Aortic smooth muscle cell (primary cell): ENCODE measurements at places on chromosomes 6 and 20. TPM values are rescaled to one million over a fixed set of nuclear protein-coding genes. Genes with fewer than 3 reads are reported as not detected.

Gene PDE7B
- total RNA-seq: 31.0 and 130 TPM in 2 replicates

Gene SLC22A7
- total RNA-seq: not detected in 2 replicates

Gene TNXB
- total RNA-seq: 33.9 and 58.7 TPM in 2 replicates

Gene LTB
- total RNA-seq: not detected in 2 replicates

Gene MYT1
- not detected in 2 replicates for total RNA-seq

Gene KHDC1
- 2.0 and 4.1 TPM in 2 replicates for total RNA-seq

Gene CLDN20
- not detected in 2 replicates for total RNA-seq

Gene CD24
- total RNA-seq: 0.26 and 0.37 TPM in 2 replicates

Gene NKX2-2
- total RNA-seq: not detected in 2 replicates

Gene PTGIS
- 193 and 321 TPM in 2 replicates for total RNA-seq

Gene OPRM1
- not detected in 2 replicates for total RNA-seq

Gene ZC2HC1B
- not detected in 2 replicates for total RNA-seq

Gene RBCK1
- 54.6 and 60.0 TPM in 2 replicates for total RNA-seq

Gene HLA-DMB
- 0.13 TPM in 1 of 2 replicates, not detected in the other for total RNA-seq

Gene ARMH2
- not detected in 2 replicates for total RNA-seq

Gene FLRT3
- under 0.01 and 0.06 TPM in 2 replicates for total RNA-seq

Gene SMPDL3A
- total RNA-seq: 2.9 and 6.6 TPM in 2 replicates

Gene LY6G6C
- total RNA-seq: not detected in 2 replicates

Gene NMBR
- 0.12 TPM in 1 of 2 replicates, not detected in the other for total RNA-seq

Gene CYP39A1
- 0.44 and 0.53 TPM in 2 replicates for total RNA-seq

Gene POM121L2
- not detected in 2 replicates for total RNA-seq

Gene GJA10
- total RNA-seq: not detected in 2 replicates

Gene ZNF334
- 0.25 and 1.8 TPM in 2 replicates for total RNA-seq

Gene FNDC1
- under 0.01 TPM in 1 of 2 replicates, not detected in the other for total RNA-seq

Gene GPX5
- total RNA-seq: not detected in 2 replicates

Gene DDO
- total RNA-seq: 5.5 and 6.0 TPM in 2 replicates

Gene SNHG17
- total RNA-seq: 3.9 and 6.1 TPM in 2 replicates

Gene DCDC2
- total RNA-seq: not detected in 2 replicates

Gene LPIN3
- total RNA-seq: 3.4 TPM in 2 replicates

Gene FNDC11
- 0.12 and 0.13 TPM in 2 replicates for total RNA-seq

Gene RIPPLY2
- total RNA-seq: not detected in 2 replicates

Gene OTOR
- not detected in 2 replicates for total RNA-seq

Gene CST8
- total RNA-seq: not detected in 2 replicates

Gene DEFB128
- total RNA-seq: not detected in 2 replicates

Gene KHDRBS2
- total RNA-seq: not detected in 2 replicates

Gene EDN1
- 5.2 and 28.5 TPM in 2 replicates for total RNA-seq

Gene BTN1A1
- under 0.01 TPM in 1 of 2 replicates, not detected in the other for total RNA-seq

Gene PRRT1
- 0.26 and 0.50 TPM in 2 replicates for total RNA-seq

Gene TXLNB
- 0.13 and 0.19 TPM in 2 replicates for total RNA-seq

Gene RAET1L
- total RNA-seq: not detected in 2 replicates

Gene C6orf52
- total RNA-seq: 0.31 and 0.66 TPM in 2 replicates

Gene SRSF3
- total RNA-seq: 181 and 204 TPM in 2 replicates

Gene CST4
- total RNA-seq: 0.26 and 0.31 TPM in 2 replicates

Gene GSTA3
- 0.19 TPM in 1 of 2 replicates, not detected in the other for total RNA-seq

Gene SLC23A2
- total RNA-seq: 15.1 and 15.9 TPM in 2 replicates

Gene GABRR1
- not detected in 2 replicates for total RNA-seq

Gene SYTL3
- total RNA-seq: 1.7 and 2.8 TPM in 2 replicates

Gene SIRPA
- 5.8 and 6.3 TPM in 2 replicates for total RNA-seq

Gene SYCP2L
- total RNA-seq: not detected in 2 replicates

Gene BHLHE23
- not detected in 2 replicates for total RNA-seq
